Right lung (tissue), 10 donors: ENCODE measurements at places on chromosomes 16 and 17.

DNA sequence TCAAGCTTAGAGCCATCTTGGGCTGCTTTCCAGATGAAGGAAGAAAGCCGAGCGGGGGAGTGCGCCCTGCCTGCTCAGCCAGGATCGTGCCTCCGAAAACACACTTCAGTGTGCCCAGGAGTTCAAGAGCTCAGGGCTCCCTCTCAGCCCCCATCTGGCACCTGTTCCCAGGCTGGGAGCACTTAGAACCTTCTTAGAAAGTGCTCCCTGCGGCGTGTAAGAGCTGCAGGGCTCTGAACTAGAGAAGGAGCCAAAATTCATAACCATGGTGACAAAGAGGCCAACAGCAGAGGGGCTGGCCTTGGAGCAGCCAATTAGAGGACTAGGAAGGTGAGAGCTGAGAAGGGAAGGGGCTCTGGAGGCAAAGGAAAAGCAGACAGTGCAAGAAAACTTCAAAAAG is 59.0 kb upstream of the TNRC6C start:
- peak; percentile 64 for DNase-seq

- DNase-seq = no peak
These were observed 48.0 kb downstream of the BAHCC1 start for GRCh38 chr17:81443269-81443668.

DNA sequence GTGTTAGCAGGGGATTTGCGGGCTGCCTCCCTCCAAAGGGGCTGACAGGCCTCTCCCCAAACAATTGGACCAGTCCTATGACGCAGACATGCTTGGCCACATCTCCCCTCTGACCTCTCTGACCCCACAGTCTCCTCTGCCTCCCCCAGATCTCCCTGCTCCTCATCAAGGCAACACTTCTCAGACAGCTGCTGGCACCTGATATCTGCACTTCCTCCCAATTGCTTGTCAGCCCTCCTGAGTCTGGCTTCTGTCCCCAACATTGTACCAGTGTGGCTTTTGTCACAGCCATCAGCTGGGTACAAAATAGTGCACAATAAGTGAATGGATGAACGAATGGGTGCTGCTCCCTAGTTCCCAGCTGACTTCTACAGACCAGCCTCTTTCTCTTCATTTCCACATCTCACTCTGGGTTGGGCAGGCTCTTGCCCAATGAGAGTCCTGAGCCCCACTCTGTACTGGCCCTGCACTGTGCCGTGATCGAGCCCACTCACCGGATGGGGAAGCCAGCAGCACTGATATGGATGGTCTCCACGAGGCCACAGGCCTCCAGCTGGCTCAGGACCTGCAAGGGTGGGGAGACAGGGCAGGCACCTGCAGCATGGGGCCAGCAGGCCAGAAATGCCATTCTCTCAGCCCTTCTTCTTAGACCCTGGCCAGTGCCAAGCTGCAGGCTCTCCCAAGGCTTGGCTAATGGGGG is 17.1 kb downstream of the ZNHIT3 start:
- no peak for DNase-seq

- DNase-seq = no peak
These were observed 1.2 kb downstream of the SEC14L1 start for GRCh38 chr17:77141846-77142449.

- no peak for DNase-seq
These were observed 382.1 kb downstream of the RBFOX1 start for GRCh38 chr16:7714775-7715174.

- DNase-seq = no peak
These were observed 30.2 kb upstream of the CPPED1 start for GRCh38 chr16:12833926-12834325.

DNA sequence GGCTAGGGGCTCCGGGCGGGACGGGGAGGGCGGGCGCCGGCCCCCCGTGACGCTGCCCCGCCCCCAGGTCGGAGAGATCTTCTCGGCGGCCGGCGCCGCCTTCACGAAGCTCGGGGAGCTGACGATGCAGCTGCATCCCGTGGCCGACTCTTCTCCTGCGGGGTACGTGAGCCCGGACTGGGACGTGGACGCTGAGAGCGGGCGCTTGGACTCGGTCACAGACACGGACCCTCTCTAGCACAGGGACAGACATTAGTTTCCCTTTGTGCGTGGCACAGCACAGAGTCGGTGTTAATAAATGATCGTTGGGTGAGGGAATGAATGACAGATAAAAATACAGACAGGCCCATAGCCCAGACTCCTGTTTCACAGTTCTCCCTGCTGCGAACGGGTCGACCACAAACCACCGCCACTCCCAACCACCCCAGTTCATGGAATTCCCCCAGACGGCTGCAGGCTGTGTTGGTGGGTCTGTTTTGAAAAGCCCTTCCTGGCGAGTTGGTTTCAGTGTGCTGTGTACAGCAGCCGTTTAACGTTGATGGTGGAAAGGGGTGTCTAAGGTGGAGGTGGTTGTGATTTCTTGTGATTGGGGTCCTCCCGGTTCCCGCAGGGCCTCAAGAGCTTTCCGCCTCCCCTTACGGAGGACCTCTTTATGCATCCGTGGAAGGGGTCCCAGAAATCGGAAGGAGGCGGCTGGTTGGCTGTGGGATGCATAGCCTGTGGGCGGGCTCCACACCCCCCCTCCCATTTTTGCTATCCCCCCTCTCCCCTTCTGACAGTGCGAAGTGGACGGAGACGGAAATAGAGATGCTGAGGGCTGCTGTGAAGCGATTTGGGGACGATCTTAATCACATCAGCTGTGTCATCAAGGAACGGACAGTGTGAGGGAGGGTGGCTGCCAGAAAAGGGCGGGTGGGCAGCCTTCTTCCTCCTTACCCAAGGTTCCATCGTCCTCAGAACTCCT is 2.9 kb downstream of the RNASEK start:
- no peak for DNase-seq

DNA sequence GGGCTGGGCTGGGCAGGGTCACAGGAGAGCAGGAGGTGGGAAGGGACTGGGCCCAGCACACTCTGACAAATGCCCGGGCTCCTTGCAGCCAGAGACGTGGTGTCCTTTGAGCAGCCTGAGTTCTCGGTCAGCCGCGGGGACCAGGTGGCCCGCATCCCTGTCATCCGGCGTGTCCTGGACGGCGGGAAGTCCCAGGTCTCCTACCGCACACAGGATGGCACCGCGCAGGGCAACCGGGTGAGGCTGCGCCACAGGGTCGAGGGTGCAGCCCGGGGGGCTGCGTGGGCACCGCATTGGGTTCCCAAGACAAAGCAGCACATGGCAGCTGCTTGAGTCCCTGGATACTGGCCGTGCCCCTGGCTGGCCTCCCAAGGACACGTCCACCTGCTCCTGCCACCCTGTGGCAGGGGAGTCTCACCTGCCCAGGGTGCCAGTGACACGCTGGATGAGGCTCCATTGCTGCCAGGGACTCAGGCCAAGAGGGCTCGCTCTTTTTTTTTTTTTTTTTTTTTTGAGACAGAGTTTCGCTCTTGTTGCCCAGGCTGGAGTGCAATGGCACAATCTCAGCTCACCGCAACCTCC is 21.3 kb downstream of the GALK1 start:
- no peak for DNase-seq
